GM23248 (cell line): ENCODE measurements at places on chromosomes 2 and 18. TPM values are rescaled to one million over a fixed set of nuclear protein-coding genes. Genes with fewer than 3 reads are reported as not detected.

SLC8A1 gene
- polyA plus RNA-seq: 11.6 and 13.8 TPM in 2 replicates

CNTNAP5 gene
- polyA plus RNA-seq: not detected in 2 replicates

ERMN gene
- not detected in 2 replicates for polyA plus RNA-seq

OSBPL1A gene
- 14.9 TPM in 2 replicates for polyA plus RNA-seq

SAG gene
- not detected in 2 replicates for polyA plus RNA-seq

SERPINB12 gene
- not detected in 2 replicates for polyA plus RNA-seq

POTEJ gene
- not detected in 2 replicates for polyA plus RNA-seq

PRKD3 gene
- polyA plus RNA-seq: 16.7 and 19.7 TPM in 2 replicates

GRCh38 chr2:50955081-50955480 lies 76.9 kb downstream of the NRXN1 start:
- no peak for DNase-seq

DNA sequence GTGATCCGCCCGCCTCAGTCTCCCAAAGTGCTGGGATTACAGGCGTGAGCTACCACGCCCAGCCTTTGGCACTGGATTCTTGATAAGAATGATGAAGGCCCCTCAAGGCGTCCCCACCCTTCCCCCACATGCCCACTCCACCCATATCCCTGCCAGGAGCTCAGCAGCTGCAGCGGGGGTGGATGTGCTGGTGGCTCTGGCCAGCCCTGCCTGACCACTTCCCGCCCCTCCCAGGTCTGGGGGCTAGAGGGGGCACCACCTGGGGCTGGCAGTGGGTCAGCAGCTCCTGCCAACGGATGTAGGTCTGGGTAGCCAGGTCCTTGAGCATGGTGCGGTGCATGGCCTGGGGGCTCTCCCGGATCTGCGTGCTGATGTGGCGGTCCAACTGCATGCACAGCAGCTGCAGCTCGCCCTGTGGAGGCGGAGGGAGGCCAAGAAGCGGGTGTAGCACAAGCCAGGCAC lies 7.8 kb upstream of the SEMA4C start:
- no peak for DNase-seq

DNA sequence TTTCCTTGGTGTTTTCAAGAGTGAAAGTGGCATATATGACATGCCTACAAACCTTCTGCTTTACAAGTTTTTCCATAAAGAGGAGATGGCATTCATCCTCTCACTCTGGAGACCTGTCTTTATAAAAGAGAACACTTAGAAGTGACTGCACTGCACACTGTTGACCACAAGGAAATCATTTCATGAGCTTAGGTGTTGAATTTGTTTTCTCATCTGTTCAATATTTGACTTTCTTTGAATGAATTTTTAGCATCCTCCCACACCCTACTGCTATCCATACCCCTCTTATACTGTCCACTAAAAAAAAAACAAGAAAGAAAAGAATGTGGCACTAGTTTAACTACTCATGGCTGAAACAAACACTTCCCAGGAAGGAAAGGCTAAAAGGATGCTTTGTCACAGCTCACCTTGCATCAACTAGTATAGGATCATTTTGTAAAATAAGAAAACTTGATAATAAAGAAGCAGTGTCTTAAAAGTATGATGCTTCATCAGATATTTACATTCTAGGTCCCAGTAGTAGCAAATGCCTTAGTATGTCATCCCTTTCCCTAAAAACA lies 83.0 kb downstream of the ACVR1 start:
- no peak for DNase-seq

DNA sequence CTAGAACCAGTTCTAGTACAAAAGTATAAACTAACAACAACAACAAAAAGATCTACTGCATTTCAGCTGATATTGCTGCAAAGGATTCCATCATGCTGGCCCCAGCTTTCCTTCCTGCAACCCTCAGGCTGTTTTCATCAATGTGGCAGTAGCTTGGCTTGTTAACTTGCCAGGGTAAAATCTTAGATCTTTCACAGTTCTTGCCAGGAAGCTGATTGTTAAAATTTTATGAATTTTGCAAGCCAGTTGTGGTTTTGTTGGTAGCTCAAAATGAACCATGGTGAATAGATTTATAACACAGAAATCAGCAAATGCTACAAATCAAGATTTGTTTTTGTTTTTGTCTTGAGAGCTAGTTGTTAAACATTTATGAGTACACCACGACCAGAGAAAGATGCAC lies 19.3 kb downstream of the CCDC178 start:
- no peak for DNase-seq

- peak; percentile 52 for DNase-seq
Observed at GRCh38 chr2:206164261-206164862, 4.7 kb downstream of the EEF1B2 start.

- DNase-seq: peak; percentile 10
Observed at GRCh38 chr18:33817096-33817495, 239.1 kb downstream of the ASXL3 start.

DNA sequence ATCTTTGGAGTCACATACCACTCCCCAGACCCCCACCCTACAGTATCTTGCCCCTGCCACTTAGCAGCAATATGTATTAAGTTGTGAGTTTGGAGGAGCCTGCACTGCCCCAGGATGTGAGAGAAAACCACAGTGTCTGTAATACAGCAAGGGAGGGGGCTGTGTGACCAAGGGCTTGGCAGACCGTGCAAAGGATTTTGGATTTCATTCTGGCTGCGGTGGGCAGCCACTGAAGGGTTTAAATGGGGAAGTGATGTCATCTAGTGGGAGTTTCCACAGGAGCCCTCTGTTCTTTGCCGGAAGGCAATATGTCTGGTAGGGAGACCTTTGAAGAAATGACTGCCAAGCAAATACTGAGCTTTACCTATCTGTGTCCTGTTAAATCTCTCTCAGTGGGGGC lies 202.4 kb downstream of the FHOD3 start:
- no peak for DNase-seq

GRCh38 chr2:102025016-102025501 lies 33.3 kb downstream of the IL1R2 start:
- peak; percentile 82 for DNase-seq

- no peak for DNase-seq
Observed at GRCh38 chr2:222730366-222730999, 59.0 kb downstream of the MOGAT1 start.

- peak; percentile 89 for DNase-seq
Observed at GRCh38 chr2:172698041-172698863, 37.4 kb upstream of the RAPGEF4 start.

DNA sequence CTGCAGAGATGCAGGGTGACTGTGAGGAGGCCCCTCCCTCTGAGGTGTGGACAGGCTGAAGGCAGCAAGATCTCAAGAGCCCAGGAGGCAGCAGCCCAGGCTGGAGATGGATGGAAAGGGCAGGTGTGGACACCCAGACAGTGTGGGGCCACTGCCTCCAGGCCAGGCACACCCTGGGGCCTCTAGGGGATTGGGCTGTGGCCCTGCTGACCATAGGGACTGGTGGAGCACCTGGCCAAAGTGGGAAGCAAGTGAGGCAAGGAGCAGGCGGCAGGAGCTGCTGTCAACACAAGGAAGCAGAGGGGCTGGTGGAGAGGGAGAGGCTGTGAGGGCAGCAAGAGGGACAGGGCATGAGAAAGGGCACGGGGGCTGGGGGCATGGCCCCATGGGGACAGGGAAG lies 10.8 kb downstream of the SNED1 start:
- no peak for DNase-seq

DNA sequence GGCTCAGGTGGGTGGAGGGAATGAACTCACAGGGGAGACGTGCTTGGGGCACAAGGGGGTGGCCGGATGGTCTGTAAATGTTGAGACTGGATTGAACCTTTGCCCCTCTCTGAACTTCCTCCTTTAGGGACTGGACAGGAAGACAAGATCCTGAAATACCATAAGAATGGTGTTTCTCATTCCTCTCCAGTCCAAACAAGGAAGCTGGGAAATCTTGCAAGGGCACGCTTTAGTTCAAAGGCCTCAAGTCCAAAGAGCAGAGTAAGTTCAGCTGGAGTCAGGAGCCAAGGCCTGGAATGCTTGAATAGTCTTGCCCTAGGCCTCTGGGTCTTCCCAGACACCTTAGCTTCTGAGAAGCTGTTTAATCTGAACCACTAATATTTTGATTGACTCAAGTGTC lies 52.4 kb upstream of the SIX3 start:
- no peak for DNase-seq

DNA sequence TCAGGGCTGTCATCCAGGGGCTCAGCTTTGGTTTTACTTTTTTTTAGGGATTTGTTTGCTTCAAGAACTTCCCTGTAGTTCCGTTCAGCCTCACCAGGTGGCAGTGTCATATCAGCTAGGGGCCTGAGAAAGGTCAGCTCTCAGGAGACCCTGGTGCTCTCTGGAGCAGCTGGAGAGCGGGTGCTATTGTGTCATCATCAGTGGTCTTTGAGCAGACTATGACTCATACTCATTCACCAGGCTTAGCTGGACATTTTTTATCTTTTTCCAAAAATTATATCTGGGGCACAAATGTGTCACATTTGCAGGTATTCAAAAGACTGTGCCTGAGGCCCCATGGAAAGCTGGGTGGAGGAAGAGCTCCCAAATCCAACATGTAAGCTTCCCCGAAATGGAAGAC lies 24.4 kb downstream of the ZNF892 start:
- peak; percentile 69 for DNase-seq

DNA sequence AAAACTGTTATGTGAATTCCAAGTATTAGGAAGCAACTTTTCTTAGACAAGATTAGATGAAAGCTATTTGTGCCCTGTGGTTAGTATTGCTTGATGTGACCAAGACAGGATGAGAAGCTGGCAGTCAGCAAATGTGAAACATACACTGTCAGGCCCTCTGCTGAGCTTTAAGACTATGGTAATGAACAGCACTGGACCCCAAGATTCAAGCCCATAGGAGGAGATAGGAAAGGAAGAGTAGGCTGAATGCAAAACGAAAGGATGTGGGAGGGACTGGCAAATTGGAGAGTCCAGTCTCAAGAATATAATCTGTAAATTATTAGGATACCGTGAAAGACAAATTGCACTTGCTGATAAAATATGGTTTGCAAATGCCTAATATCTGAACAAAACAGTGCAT lies 16.4 kb downstream of the BZW1 start:
- DNase-seq: no peak

DNA sequence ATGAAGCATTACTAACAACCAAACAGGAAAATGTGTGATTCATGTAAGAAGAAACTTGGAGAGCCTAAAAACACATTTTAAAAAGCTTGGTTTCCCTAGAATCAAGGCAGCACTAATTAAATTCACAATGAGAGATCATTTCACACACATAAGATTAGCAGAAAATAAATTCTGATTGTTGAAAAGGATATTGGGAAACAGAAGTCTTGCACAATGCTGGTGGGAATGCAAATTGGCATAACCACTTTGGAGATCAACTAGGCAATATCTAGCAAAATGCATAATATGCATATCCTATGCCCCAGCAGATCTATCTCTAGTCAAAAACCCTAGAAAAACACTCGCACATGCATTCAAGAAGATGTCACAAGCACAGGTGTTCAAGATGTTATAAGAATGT lies 75.3 kb upstream of the SIX3 start:
- no peak for DNase-seq

DNA sequence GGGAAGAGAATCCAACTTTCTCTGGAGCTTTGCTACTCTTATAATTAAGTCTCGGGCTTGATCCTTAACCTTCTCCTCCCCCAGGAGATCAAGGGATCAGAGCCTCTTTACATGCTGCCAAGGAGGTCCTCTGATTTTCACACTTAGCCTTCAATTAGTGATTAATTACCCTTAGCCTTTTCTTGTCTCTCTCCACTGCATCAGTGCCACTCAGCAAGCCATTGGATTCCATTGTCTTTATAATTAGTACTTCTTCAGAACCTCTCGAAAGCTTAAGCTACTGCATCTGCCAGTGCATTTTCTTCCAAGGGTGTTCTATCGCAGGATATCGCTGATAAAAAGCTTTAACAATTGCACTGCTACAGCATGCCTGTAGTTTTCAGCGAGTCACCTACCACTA lies 477.0 kb upstream of the MEIS1 start:
- DNase-seq: no peak

- DNase-seq: no peak
Observed at GRCh38 chr2:20572221-20572620, 78.7 kb downstream of the HS1BP3 start.

GRCh38 chr2:1132328-1132969 lies 181.8 kb downstream of the SNTG2 start:
- no peak for DNase-seq

- DNase-seq: peak; percentile 35
Observed at GRCh38 chr2:26558271-26559043, 80.5 kb upstream of the OTOF start.

DNA sequence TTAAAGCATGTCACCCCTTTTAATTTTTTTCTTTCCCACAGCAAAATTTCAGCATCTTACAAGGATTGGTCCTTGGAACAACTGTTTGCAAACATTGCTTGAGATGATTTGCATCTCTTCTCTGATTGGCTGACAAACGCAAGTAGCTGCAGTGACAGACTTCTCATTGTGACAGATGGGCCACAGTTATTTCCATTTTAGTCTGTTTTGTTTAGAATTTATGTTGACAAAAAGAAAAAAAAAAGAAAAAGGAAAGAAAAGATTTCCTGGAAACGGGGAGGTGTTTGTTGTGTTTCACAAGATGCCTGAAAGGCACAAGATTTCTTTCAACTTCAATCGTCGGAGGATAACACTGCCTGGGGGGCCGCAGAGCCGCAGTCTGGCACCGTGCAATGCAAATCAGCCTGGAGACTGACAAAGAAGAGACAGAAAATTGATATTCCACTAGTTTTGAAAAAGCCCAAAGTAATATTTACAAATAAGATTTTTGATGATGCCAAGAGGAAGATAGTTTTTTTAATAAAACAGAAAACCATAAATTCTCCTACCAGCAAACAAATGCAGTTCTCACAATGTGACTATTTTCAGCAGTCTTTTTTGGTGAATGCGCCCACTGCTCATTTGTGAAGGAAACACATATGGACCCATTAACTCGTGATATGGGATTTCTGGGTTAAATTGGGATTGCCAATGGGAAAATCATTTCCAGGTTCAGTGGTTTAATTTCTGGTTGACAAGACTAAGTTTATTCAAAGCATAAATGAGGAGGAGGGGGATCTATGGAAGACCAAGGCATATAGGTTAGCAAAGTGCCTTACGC lies 296.2 kb upstream of the SMIM21 start:
- DNase-seq: no peak

DNA sequence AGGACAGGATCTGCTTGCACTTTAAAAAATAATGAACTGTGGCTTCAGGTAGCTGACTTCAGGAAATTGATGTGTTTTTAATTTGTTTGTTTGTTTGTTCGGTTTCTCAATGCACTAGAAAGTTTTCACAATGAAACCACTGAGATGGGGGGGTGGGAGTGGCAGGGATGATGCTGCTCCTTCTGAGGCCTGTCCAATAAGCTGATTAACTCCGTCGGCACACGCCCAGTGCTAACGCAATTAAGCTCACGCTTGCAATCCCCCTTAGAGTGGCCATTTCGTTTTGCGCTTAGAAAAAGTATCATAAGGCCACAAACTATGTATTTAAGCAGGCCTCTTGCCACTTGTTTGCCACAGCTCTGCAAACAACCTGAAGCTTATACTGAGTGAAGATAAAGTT lies 12.5 kb upstream of the GPR39 start:
- peak; percentile 46 for DNase-seq
